ENCODE measurements at places on chromosomes 12 and 14. TPM values are rescaled to one million over a fixed set of nuclear protein-coding genes. Genes with fewer than 3 reads are reported as not detected.

The CCDC175 gene
- total RNA-seq, result not detected

- no peak for DNase-seq
These were observed 1.8 kb upstream of the MIS18BP1 start for GRCh38 chr14:45254771-45255170.

DNA sequence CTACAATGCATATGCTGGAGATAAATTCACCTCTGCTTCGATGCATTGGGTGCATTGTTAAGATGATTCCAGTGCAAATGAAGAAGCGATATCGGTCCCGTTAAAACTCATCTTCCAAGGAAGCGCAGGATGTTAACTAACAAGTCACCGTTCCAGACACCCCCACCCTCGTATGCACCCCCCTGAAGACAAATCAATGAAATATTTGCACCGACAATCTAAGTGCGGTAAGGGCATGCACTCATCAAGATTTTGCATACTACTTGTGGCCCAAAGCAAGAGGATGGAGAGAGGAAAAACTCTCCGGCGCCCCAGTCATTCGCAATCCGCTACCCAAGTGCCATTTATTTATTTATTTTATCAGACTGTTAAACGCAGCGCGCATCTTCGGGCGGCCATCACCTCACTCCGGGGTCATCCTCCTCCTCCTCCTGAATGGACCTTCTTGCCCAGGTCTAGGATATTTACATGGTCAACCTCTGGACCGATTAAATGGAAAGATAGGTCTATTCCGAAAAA lies 1.2 kb downstream of the NOVA1 start:
- DNase-seq, result no peak

The CISTR gene
- total RNA-seq, result not detected

DNA sequence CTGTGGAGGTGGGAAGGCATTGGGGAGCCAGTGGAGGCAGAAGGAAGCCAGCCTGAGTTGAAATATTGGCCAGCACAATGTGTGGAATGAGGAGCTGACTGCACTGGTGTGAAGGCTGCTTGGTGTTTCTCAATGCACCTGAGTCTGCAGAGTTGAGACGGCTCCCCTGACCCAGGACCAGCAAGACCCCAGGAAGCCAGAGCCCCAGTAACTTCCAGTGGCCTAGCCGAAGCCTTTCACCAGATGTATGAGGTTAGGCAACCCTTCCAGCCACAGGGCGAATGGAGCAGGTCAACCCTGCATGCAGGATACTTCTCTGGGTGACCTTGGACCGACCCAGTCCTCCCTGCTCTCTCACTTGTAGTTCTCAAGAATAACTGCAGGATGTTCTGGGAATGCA lies 12.9 kb upstream of the KRT73 start:
- no peak for DNase-seq

The CACNA1C gene
- total RNA-seq, result 0.31 TPM

DNA sequence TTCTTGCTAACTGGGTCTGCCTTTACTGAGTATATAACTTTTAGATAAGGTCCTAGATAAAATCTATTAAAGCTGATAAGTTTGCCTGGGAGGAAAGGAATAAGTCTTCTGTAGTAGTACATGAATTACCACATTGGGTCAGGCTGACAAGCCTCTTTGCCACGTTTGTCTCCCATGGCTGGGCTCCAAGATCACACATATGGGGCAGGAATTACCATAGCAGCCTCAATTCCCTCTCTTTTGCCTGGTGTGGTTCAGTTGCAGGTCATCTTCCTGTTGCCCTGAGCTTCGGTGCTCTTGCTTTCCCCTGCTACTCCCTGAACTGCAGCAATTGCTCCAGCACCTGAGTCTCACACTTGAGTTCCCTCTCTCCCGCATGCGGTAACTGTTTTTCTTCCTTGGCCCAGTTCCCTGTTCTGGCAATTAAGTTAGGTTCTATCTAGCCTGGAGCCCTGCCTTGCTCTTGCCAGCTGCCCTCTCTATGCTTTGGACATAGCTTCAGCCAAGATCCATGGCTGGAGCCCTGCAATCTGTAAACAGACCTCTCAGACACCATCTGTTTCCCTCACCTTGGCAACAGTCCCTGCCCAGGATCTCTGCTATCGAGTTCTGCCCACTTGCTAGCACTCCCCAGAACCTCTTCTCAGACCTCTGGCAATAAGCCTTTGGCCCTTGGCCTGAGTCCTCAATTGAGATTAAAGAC lies 5.8 kb upstream of the GLT8D2 start:
- DNase-seq, result no peak

- no peak for DNase-seq
These were observed 1.1 kb downstream of the JAG2 start for GRCh38 chr14:105167303-105168092.
